ENCODE measurements at places on chromosomes 4 and X.

DNA sequence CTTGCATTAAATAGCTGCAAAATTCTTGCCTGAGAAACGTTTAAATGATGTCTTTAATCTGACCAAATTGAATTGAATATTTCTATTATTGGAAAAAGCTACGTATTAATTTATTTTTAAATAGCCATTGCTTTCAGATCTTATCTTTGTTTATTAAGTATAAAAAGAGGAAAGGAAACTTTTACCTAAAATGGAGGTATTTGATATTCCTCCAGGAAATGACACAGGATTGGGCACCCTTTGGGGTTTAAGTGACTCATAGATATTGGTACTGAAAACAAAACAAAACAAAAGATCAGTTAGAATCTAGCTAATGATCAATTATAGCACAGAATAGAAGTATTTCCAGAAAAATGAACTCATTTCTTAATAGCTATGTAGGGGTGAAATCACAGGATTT, 34.1 kb downstream of the PLS3 start:
- no peak for DNase-seq

GRCh38 chrX:1502853-1503252, 34.1 kb downstream of the P2RY8 start:
- no peak for DNase-seq

DNA sequence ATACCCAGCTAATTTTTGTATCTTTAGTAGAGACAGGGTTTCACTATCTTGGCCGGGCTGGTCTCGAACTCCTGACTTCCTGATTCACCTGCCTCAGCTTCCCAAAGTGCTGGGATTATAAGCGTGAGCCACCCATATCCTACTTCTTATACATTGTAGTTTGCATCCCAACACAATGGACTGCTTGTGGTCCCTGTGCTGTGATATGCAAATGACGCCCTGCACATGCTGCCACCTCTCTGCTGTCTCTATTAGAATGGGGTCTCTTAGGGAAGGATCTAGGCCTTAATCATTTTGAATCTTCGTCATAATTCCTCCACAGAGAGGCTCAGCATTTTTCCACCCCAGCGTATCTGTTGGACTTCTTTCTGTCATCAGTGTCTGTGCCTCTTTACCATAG, 595.9 kb downstream of the ADGRL3 start:
- DNase-seq, result no peak

- DNase-seq, result no peak
Observed at GRCh38 chr4:77127215-77127614, 29.8 kb upstream of the CCNG2 start.

GRCh38 chr4:36388710-36389109, 107.3 kb downstream of the DTHD1 start:
- no peak for DNase-seq

DNA sequence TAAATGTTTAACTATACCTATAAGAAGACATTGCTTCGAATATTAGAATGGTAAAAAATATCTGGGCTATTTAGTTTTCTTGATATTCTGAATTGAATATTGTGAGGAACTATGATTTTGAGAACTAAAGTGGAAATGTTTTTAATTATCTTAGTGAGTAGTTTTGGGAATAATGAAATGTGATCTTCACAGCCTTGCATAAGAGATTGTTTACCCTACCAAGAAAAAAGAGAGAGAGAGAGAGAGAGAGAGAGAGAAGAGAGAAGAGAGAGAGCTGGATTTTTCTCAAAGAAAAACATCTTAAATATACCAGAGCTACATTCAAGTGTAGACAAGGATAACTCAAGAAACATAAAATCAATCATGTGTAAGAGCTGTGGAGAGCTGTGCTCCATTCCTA, 148.7 kb upstream of the MAD2L1 start:
- no peak for DNase-seq

- DNase-seq, result no peak
Observed at GRCh38 chr4:75142382-75142781, 209.5 kb downstream of the PARM1 start.

- DNase-seq, result no peak
Observed at GRCh38 chrX:21802839-21803238, 36.6 kb upstream of the MBTPS2 start.

DNA sequence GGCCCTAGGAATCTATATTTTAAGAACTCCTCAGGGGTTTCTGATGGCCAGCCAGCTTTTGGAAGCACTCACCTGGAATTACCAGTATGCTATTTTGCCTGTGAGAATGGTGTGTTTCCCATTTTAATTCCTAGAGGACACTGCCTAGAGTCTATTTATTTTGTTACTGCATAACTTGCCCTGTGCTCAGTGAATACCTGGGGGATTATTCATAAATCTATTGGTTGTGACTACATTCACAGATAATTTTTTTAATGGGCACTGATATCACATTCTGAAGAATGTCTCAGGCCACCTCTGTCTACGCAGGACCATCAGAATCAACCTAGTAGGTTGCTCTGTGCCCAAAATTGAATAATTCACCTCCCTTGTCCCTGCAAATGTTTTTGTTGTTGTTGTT, 6.7 kb downstream of the ARL13A start:
- DNase-seq, result no peak

DNA sequence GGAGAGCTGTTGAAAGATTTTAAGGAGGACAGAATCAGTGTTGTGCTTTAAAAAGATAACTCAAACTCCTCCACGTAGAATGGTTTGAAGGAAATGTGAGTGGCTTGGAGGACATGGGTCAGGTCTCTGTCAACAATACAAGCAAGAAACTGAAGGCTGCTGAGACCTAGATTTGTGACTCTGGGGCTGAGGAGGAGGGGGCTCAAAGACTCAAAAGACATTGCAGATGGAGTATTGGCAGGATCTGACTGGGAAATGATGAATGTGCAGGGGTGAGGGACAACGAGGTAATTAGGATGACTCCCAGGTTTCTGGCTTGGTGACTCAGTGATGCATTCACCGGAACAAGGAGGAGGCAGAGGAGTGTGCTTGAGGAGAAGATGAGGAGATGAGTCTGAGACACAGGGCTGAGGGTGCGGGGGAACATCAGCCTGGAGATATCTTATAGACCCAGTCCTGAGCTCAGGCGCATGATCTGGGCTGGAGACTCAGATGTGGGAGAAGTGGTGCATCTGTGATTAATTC, 3.3 kb upstream of the RPS4X start:
- DNase-seq, result no peak

DNA sequence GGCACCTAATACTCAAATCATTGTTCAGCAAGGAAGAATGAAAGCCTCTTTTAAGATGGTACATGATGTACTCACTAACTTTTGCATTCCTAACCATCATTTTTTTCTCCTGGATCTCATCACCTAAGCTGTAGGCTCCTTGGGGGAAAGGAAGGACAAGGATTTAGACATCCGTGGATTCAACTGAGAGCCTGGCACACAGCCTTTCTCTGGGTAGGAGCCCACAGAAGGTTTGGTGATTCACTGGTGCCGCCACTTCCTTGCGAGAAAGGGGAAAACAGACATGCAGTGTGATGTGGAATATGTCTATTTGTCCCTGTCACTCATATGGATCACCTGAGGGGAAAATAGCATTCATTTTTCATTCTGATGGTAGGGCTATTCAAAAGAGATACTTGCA, 147.3 kb downstream of the PCDH7 start:
- DNase-seq, result no peak

DNA sequence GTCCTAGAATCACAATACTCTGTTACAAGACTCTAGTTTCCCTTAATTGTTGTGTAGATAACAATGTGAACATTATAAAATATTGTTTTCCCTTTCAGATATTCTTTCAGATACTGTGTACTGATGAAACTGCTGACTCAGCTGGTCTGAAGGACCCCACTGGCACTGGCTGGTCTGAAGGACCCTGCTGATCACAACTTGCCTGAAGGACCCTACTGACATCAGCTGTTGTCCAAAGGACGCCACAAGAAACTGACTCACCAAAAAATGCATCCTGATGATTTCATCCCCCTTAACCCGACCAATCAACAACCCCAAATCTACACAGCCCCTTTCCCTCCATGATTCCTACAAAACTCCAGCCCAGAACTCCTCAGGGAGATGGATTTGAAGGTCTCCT, 258.8 kb upstream of the GNPDA2 start:
- DNase-seq, result no peak

DNA sequence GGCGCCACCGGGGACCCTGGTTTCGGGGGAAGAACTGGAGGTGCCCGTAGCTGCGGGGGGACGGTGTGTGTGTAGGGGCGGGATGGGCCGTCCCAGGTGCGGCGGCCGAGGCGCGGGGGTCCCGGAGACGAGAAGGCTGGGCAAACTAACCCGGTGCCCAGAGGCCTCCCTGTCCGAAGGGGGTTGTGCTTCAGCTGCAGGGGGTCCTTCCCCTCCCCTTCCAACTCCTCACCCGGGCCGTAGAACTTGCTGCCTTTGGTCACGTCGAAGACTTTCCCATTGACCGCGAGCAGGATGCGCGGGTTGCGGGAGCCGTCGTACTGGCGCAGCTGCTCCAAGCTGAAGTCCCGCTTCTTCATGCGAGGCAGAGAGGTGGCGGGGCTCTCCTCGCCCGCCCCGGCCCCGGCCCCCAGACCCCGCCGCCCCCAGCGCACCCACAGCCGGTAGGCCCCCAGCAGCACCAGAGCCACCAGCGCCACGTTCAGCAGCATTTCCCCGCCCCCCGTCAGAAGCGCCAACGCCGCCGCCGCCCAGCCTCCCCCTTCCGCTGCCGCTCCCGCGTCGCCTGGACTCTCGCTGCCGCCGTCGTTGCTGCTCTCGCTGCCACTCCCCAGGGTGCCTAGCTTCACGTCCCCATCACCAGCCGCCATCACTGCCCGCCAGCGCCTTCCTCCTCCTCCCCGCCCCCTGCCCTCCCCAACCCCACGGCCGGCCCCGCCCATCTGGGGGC, at the start of gene PGRMC2:
TSS of gene PGRMC2 (minus strand) at position 673 of the 730 bp plus-strand sequence. CDS start at position 650, 23 bp downstream.
- DNase-seq, result peak; percentile 77

- DNase-seq, result no peak
Observed at GRCh38 chr4:154471526-154472331, 19.9 kb downstream of the DCHS2 start.

DNA sequence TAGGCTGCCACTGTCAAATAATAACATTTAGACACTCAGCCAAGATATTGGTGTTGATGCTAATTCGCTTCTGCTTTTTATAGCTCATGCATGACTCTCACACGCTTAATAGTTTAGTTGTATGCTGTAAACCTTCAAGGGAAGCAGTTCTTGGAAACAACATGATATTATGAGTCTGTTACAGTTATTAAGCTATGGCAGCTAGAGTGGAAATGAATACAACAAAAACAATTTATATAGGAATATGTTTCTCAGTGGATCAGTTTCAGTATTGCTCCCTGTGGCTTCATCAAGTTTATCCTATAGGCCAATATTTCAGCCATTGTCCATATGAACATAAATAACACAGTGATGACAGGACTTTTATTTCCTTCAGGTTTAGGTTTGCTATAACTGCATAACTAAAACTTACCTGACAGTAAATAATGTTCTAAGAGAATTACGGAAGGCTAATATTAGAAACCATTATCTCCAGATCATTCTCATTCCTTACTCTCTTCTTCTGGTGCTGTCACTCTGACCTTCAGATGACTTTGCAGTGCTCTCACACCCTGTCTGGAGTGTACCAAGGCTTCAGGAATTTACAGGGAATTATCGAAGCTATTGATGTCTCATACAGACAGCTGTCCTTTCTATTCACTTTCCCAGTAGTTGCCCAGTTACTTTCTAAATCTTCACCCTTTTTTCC, 555.0 kb downstream of the ANKRD50 start:
- DNase-seq, result no peak

GRCh38 chr4:74033739-74034138, 4.8 kb downstream of the CXCL3 start:
- no peak for DNase-seq

GRCh38 chr4:48347282-48347921, 6.1 kb downstream of the SLAIN2 start:
- DNase-seq, result no peak

GRCh38 chr4:38075370-38076152, 115.4 kb downstream of the PTTG2 start:
- no peak for DNase-seq

DNA sequence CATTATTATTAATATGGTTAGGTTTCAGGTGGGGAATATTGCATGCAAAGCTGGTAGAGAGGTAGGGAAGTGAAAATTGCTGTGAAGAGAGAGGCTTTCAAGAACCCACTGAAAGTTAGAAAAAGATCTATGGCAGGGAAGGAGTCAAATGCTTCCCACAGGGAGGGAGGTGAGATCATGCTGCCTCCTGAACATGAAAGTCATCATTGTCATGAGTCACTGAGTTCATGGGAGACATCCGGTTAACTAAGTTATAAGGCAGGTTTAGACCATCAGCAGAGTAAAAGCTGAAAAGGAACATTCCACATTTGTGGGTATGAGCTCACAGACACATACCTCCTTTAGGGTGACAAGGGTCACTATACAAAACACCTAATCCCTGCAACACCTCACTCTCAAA, 16.2 kb downstream of the GATB start:
- DNase-seq, result no peak

DNA sequence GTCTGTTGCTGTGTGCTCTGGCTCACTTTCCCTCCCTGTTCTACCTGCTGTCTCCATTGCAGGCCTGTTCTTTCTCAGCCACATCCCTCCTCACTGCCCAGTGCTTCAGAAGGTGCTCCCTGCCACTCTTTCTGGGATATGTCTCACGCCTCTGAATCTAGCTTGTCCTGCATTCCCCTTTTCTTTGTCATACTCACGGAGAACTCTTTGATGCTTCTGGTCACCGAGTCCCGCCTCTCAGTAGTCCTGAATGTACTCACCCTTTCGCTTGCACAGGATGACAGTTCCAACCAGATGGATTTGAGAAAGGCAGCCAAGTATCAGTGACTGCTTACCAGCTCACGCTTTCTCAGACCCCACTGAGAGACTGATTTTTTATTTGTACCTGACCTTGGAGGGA, 65.2 kb upstream of the TLR2 start:
- no peak for DNase-seq
